Right ventricle myocardium superior (tissue), 1 donor: ENCODE measurements at places on chromosomes 16 and 17. TPM values are rescaled to one million over a fixed set of nuclear protein-coding genes. Genes with fewer than 3 reads are reported as not detected.
A peak's percentile ranks its signal among the peaks of the same experiment; 100 is the strongest.

Gene METRN
- 59.6 TPM for total RNA-seq

Gene CACNA1G
- total RNA-seq: 0.24 TPM

Gene ANKRD40
- 58.4 TPM for total RNA-seq

Gene EPX
- total RNA-seq: not detected

Gene SLC35G6
- total RNA-seq: not detected

Gene MT1F
- total RNA-seq: 2.1 TPM

Gene TNP2
- not detected for total RNA-seq

Gene TBC1D3G
- not detected for total RNA-seq

Gene NQO1
- total RNA-seq: 45.8 TPM

Gene UTS2R
- total RNA-seq: 0.81 TPM

Gene PRSS22
- not detected for total RNA-seq

Gene CRHR1
- total RNA-seq: not detected

Gene HID1
- 9.0 TPM for total RNA-seq

Gene PRR15L
- not detected for total RNA-seq

Gene MILR1
- total RNA-seq: 2.2 TPM

- DNase-seq: no peak
Measured at GRCh38 chr16:2846511-2847310, 11.3 kb downstream of the PRSS22 start.

- peak; percentile 31 for DNase-seq
Measured at GRCh38 chr17:74390680-74391653, 23.7 kb downstream of the GPR142 start.

GRCh38 chr17:76150712-76151622, 9.9 kb upstream of the FOXJ1 start:
- DNase-seq: no peak

DNA sequence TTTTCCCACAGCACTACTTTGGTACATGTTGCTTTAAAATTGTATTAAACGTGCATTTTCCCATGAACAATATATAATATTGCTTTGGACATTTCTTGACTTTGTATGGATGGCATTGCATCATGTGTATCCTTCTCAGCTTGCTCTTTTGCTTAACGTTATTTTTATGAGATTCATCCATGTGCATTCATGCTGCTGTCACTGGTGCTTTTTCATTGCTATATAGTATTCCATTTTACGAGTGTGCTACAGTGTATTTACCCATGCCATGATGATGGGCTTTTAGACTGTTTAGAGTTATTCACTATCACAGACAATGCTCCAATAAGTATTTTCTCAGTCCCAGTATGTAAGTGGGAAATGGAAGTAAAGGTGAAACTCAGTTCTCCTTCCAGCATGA, 195.2 kb upstream of the COX10 start:
- DNase-seq: no peak

DNA sequence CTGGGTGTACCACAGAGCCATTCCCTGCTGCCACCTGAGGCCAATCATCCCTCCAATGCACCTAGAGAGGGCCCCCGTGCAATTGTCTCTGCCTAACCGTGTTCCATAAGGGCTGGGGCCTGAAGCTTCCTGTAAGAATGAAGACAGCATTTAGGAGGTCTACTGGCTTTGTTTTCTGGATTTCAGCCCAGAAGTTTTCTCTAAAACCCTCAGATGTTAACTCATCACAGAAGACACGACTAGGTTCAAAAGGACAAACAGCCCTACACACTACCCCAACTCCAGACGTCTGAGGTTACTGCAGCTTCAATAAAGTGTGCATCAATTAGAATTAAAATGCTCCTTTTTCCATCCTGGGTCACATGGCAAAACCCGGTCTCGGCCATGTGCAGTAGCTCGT, 10.8 kb upstream of the DRG2 start:
- no peak for DNase-seq

GRCh38 chr17:68812876-68813584, 142.2 kb downstream of the ABCA8 start:
- DNase-seq: no peak

DNA sequence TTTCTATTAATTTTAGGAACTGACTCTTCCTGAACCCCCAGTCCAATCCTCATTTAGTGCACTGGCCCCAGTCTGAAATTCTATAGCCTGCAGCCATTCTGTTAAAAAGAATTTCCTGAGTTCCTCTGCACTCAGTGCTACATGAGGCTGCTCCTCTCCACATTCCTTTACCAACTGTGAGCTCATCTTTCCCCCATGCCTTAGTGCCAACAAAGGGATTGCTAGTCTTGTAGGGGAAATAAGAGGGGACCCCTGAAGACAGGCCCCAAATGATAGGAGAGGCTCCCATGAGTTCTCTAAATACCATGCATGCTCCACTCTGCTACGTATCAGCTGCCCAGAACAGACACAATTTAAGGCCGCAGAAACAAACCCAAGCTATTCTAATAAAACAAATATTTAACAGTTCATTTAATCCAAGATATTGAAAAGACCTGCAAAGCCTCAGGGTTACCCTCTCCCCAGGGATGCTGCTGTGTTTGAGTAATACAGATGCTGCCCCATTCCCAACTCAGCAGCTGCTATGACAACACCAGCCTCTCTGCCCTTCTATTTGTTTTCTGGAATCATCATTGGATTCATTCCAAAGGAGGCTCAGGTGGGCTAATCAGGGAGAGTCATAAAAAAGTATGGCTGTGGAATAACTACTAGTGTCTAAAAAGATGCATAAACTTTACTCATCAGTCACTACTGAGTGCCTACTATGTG, 228.5 kb downstream of the TOX3 start:
- no peak for DNase-seq

GRCh38 chr17:60387666-60388065, 4.3 kb downstream of the USP32 start:
- DNase-seq: no peak

DNA sequence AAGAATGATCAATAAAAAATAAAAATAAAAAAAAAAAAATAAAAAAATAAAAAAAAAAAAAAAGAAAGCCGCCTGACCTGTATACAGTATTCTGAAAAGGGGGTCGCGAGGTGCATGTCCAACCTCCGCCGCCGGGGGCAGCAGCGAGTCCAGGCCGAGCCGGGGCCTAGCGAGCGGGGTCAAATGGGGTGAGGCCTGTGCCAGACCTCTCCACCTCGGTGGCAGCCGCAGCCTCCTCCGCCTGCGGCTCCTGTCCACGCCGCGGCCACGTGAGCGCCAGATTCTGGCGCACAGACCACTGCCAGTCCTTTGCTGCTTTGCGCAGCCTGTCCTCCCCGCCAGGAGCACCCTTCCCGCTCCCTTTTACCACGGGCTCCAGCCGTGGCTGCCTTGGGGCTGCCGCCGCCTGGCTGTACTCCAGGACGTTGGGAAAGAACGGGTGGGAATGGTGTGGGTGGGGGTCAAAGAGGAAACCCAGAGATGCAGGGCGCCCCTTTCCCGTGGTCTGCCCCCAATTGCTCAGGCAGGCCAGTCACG, 2.4 kb upstream of the BCKDK start:
- peak; percentile 94 for DNase-seq

DNA sequence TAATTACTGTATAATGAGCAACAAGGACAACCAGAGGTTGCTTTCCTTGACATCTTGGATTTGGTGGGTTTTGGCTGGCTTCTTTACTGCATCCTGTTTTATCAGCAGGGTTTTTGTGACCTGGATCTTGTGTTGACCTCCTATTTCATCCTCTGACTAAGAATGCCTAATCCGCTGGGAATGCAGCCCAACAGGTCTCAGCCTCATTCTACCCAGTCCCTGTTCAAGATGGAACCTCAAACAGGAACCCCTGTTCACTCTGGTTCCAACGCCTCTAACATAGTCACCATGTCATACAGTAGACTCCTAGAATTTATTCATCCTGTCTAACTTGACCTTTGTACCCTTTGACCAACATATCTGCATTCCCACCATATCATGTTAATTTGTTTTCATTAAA, 183.8 kb upstream of the SOX9 start:
- DNase-seq: no peak

DNA sequence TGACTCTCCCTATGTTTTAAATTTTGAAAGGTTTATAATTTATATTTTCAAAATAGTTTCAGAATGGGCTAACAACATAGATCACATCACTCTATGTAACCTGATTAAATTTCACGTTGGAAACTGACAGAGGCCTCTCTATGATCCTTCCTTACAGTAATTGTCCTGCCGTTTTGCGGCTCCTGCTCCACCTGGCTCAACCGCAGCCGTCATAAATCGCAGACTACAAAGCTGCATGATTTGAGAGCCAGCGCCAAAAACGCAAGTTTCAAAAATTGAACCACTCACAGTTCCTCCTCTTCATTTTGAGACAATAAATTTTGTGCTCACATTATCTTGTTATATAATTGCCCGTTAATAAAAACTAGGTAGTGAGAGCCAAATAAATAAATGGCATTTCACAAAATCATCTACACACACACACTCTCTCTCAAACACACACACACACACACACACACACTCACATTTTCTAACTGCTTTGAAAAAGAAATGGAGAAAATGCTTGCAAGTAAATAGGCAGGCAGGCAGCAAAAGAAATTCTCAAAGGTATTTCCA, 263.1 kb upstream of the PSMD7 start:
- DNase-seq: no peak

- DNase-seq: no peak
Measured at GRCh38 chr17:63349478-63350000, 96.6 kb downstream of the CYB561 start.

DNA sequence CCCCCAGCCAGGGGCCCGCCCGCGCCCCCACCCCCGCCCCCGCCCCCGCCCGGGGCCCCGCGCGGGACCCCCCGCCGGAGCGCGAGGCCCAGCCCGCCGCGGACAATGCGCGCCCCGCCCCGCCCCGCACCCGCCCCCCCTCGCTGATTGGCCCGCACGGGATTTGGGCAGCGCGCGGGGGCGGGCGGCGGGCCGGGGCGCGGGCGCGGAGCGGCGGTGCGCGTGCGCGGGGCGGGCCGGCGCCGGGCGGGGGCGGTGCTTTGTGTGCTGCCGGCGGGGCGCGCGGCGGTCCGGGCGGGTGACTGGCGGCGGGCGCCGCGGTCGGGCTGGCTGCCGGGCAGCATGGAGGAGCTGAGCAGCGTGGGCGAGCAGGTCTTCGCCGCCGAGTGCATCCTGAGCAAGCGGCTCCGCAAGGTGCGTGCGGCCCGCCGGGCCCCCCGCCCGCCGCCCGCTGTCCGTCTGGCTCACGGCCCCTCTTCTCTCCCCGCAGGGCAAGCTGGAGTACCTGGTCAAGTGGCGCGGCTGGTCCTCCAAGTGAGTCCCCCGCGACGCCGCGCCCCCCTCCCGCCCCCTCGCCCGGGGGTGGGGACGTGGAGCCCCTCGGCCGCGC, at the start of gene CBX2:
TSS of gene CBX2 (plus strand) at position 255 of the 610 bp plus-strand sequence. CDS start at position 343, 88 bp downstream.
- DNase-seq: peak; percentile 85

DNA sequence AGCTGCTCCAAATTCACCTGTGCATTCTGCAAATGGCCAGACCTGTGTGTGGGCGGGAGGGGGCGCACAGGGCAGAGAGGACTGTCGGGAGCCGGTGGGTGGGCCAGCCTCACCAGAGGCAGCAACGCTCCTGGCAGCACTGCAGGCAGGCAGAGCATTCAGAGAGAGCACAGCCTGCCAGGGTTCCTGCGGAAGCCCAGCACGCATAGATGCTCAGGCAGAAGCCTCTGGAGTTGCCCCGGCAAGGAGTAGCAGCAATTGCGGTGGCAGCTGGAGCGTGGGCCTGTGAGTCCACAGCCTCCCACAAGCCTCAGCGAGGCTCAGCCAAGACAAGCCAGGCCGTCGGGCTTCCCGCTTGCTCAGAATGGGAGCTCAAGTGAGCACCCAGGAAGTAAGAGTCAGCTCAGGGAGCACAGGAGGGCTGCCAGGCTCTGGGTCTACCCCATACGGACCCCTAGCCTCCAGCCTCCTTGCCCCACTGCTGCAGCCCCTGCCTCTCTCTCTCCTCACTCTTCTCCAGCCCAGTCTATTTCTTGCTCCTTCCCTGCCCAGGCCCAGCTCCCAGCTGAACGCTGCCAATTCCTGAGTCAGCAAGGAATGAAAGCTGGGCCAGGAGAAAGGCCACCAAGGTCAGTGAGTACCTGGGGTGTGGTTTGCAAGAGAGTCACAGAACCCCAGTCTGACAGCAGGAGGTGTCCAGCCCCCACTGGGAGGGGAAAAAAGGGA, 9.6 kb downstream of the EMC6 start:
- no peak for DNase-seq

DNA sequence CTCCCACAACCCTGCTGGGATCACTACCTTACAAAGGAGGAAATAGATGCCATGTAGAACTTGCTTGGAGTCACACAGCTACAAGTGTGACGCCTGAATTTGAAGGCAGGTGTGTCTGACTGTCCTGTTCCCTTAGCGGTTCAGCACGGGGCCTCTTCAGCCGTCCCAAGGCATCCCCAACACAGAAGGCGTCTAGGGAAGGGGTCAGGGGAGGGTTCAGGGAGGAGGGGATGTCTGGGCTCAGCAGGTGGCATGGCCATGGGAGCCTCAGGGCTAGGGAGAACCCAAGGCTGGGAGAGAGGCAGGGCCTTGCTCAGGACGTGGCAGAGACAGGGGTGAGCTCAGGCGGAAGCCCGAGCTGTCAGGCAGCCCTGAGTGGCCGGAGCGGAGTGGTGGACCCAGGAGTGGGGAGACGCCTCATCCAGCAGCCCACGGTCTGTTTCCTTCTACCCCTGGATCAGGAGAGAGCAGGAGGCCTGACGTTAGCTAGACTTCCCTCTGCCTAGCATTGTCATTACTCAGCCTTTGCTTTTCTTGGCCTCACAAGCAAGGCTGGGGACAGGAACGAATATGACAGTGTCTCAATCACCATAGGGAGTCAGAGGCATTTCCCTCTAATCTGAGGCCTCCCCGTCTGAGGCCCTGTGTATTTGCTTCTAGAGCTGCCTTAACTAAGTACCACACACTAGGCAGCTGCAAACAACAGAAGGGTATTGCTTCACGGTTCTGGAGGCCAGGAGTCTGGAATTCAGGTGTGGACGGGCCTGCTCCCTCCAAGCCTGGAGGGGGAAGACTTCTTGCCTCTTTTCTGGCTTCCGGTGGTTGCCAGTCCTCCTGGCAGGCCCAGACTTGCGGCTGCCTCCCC, 31.3 kb upstream of the ANKRD40CL start:
- no peak for DNase-seq

- DNase-seq: peak; percentile 64
Measured at GRCh38 chr17:3003296-3004149, 59.9 kb downstream of the OR1D5 start.

- DNase-seq: no peak
Measured at GRCh38 chr16:48958681-48959080, 323.0 kb downstream of the CBLN1 start.

GRCh38 chr17:27631411-27631760, 398 bp downstream of the LGALS9 start:
- DNase-seq: no peak

DNA sequence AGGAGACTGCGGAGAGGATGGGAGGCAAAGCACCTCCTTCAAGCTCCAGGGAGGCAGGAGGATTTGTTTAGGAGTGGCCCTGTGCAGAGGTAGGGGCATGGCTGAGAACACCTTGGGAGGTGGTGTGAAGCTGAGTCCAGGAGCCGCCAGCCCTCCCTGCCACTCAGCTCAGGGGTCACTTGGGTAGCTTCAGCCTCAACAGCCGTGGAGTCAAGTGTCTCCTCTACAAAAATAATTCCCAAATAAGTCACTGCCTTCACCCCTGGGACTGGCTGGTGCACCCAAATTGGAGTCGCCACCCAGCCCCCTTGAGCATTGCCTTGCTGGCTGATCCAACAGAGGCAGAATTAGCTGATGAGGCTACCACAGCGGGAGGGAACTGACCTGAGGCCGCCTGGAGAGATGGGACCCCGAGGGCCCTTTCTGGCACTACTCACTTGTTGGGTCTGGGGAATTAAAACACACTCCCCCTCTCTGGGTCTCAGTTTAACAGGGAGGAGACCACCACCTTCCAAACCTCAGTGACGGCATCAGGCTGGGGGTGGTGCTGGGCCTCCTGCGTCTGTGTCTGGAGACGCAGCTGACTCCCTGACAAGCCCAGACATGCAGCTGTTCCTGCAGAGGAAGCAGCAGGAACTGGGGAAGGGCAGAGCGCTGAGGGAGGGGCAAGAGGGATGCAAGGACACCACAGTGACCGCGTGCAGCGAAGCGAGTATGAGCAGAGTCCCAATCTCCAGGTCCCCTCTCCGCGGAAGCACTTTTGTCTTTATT, 87.9 kb upstream of the TOB1 start:
- DNase-seq: peak; percentile 66
